ENCODE measurements at places on chromosomes 1 and 21. TPM values are rescaled to one million over a fixed set of nuclear protein-coding genes. Genes with fewer than 3 reads are reported as not detected.

GRCh38 chr1:202263628-202264027, 70.0 kb downstream of the LGR6 start:
- DNase-seq: no peak

- DNase-seq: no peak
These were observed 57.6 kb upstream of the JUN start for GRCh38 chr1:58841455-58841854.

DNA sequence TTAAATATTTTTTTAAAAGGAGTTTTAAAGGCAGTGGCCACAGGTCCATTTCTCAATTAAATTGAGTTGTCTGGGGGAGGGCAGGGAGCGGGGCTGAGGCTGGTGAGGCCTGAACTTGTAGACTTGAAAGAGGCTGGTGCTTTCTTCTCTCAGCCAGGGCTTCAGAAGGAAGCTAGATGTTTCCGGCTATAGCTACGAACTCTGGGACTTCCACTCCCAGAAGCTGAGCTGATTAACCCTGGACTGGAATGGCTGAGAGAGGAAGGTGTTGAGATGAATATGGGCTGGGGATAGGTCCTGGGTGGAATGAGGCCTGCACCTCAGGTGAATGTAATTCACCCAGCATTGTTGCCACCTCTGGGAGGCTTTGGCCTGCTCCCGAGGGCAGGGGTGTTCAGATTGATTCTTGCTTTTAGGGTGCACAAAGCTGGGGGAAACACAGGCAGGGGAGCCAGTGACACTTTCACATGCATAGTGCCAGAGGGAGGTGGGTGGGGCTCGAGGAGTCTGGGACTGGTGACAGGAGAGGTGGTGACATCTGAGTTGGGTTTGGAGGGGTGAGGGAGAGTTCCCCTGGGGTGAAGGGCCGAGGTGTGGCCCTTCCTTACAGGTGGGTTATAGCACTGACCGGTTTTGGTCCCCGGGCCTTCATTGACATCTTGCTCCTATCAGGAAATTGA, 18.2 kb downstream of the LDLRAP1 start:
- peak; percentile 41 for DNase-seq

DNA sequence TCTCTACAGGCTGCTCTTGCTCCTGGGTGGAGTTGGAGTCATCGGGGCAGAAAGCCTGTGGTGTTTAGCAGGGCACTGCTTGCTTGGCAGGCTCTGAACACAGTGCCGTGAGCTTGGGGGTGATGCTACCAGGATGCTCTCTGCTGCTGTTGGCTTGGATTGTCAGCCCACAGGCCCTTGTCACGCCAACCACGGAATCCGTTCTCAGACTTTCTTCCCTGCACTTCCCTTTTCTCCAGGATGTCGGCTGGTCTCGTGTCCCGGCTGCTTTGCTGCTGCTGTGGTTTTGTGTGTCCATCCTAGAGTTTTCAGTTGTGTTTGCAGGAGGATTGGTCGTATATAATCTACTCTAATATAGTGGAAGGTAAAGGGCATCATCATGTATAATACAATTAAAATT, 44.4 kb upstream of the TTC34 start:
- DNase-seq: no peak

GRCh38 chr21:34260277-34261008, 103.4 kb upstream of the KCNE2 start:
- DNase-seq: no peak

The HCRTR1 gene
- total RNA-seq: not detected

The LRRC71 gene
- not detected for total RNA-seq
